Heart right ventricle (tissue), 16 donors: ENCODE measurements at places on chromosomes 1 and 21. TPM values are rescaled to one million over a fixed set of nuclear protein-coding genes. Genes with fewer than 3 reads are reported as not detected.
A peak's percentile ranks its signal among the peaks of the same experiment; 100 is the strongest.

GRCh38 chr1:208631506-208631905 is 387.3 kb upstream of the PLXNA2 start:
- H3K36me3 ChIP-seq: no peaks in the 10 kb centered on the region
- no peak overlapping the region for H3K27ac ChIP-seq
- DNase-seq: no peak
- H3K4me3 ChIP-seq: no peak overlapping the region
- H3K4me1 ChIP-seq: no peaks in the 10 kb centered on the region
- no peaks in the 10 kb centered on the region for H3K27me3 ChIP-seq

DNA sequence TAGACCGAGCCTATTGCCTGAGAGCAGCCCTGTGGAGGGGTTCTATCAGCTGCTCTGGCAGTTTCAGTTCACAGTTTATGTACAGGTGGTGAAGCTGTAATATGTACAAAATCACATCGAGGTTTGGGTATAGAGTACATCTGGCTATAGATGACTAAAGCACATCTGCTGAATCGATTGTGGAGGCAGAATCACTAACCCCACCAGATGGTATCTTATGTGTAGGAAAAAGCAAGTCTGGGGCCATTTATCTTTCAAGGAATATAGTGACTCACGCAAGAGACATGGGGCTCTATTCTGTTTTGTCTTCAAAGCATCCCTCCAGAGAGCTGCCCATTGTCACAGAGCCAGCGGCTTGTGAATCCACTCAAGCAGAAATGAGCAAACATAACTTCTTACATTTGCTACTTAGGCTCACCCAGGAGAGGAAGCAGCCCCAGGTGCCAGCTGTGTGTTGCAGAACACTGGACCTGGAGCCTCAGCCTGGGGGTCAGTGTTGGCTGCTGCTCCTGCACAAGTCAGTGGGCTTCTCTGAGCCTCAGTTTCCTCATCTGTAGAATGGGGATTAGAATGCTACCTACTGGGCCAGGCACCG is 21.3 kb downstream of the MIIP start:
- DNase-seq: no peak
- no peaks in the 10 kb centered on the region for H3K27me3 ChIP-seq
- H3K36me3 ChIP-seq: no peaks in the 10 kb centered on the region

DNA sequence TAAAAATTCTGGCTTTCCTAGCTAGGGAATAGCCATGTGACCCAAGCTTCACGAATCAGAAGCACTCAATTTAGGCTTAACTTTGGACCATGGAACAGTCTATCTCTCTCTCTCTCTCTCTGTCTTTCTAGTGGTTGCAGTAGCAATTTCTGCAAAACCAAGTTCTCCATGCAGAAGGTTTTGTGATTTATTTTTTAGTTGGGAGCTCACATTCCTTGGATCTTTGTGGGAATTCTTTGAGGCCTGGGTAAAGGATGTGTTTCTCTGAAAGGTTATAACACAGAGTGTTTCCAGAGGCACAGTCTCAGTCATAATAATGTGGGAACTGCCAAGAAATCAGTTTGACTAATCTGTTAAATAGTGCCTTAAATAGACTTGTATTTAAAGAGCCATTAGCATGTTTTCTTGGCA is 112.3 kb upstream of the COL11A1 start:
- no peak overlapping the region for H3K4me3 ChIP-seq
- no peak for DNase-seq

DNA sequence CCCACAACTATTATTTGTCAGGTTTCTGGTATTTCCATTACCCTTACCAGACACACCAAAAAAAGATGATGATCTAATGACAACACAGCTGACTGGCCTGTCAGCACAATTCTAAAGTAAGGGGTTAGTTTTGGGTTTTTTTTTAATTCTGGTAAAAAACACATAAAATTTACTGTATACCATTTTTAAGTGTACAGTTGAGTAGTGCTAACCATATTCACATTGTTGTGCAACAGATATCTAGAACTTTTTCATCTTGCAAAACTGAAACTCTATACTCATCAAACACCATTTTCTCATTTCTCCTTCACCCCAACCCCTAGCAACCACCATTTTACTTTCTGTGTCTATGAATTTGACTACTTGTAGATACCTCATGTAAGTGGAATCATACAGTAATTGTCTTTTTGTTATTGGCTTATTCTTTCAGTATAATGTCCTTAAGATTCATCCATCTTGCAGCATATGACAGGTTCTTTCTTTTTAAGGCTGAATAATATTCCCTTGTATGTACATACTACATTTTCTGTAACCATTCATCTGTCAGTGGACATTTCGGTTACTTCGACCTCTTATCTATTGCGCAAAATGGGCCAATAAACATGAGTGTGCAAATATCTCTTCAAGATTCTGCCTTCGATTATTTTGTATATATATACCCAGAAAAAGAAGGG is 29.8 kb downstream of the ARNT start:
- H3K4me3 ChIP-seq: no peak overlapping the region
- peaks cover 47% of the 10 kb centered on the region for H3K4me1 ChIP-seq
- H3K27me3 ChIP-seq: no peaks in the 10 kb centered on the region
- H3K27ac ChIP-seq: no peak overlapping the region
- H3K36me3 ChIP-seq: no peaks in the 10 kb centered on the region

- H3K36me3 ChIP-seq: no peaks in the 10 kb centered on the region
- no peaks in the 10 kb centered on the region for H3K27me3 ChIP-seq
- H3K27ac ChIP-seq: no peak overlapping the region
- no peaks in the 10 kb centered on the region for H3K4me1 ChIP-seq
Measured at GRCh38 chr1:33925586-33925985, 61.7 kb downstream of the HMGB4 start.

- H3K27me3 ChIP-seq: no peaks in the 10 kb centered on the region
- no peak overlapping the region for H3K27ac ChIP-seq
- DNase-seq: no peak
- H3K4me3 ChIP-seq: no peak overlapping the region
- H3K36me3 ChIP-seq: no peaks in the 10 kb centered on the region
- no peaks in the 10 kb centered on the region for H3K4me1 ChIP-seq
Measured at GRCh38 chr1:165075725-165076370, 280.7 kb downstream of the LMX1A start.

GRCh38 chr1:67700692-67701410 is 15.8 kb downstream of the GADD45A start:
- peaks cover 9% of the 10 kb centered on the region for H3K4me1 ChIP-seq
- peak; percentile 38 for DNase-seq
- no peak overlapping the region for H3K4me3 ChIP-seq
- no peaks in the 10 kb centered on the region for H3K27me3 ChIP-seq
- peak overlapping the region; percentile 50 for H3K27ac ChIP-seq

- peaks cover 94% of the 10 kb centered on the region for H3K27me3 ChIP-seq
- peaks cover 23% of the 10 kb centered on the region for H3K4me1 ChIP-seq
- DNase-seq: no peak
- H3K36me3 ChIP-seq: no peaks in the 10 kb centered on the region
- H3K27ac ChIP-seq: no peak overlapping the region
Measured at GRCh38 chr1:213980906-213981305, 6.9 kb upstream of the PROX1 start.

DNA sequence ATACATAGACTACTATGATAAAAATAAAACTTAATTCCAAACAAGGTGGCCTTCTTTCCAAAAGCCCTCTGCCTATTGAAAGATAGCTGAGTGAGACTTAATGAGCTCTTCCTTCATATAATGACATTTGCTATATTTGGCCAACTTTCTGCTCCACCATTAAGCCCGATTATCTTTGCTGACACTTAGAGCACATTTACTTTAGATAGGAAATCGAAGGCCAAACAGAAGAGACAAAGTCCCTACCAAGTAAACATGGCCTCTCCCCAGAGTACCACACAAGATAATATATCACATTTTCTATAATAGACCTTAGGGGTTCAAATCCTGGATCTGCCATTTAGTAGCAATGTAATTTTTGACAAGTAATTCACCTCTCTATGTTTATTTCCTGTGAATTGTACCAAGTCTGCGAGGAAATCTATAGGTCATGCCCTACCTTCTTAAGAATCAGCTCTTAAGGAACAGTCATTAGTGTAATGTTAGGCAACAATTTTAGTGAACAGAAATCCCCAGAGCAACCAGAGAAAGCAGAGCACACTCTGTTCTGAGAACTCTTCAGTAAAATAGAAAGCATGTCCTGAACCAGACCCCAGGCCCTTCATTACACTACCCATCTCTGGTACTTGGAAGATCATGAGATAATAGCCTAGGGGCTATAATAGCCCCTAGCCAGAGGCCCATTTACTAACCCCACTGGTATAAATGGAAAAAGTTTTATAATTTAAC is 17.3 kb upstream of the COA6 start:
- H3K27ac ChIP-seq: no peak overlapping the region
- no peaks in the 10 kb centered on the region for H3K4me1 ChIP-seq
- no peaks in the 10 kb centered on the region for H3K27me3 ChIP-seq
- H3K36me3 ChIP-seq: no peaks in the 10 kb centered on the region
- no peak overlapping the region for H3K4me3 ChIP-seq
- DNase-seq: no peak

- H3K36me3 ChIP-seq: peaks cover 10% of the 10 kb centered on the region
- DNase-seq: no peak
- H3K4me3 ChIP-seq: no peak overlapping the region
- no peak overlapping the region for H3K27ac ChIP-seq
Measured at GRCh38 chr1:115713906-115714305, 54.6 kb downstream of the CASQ2 start.

DNA sequence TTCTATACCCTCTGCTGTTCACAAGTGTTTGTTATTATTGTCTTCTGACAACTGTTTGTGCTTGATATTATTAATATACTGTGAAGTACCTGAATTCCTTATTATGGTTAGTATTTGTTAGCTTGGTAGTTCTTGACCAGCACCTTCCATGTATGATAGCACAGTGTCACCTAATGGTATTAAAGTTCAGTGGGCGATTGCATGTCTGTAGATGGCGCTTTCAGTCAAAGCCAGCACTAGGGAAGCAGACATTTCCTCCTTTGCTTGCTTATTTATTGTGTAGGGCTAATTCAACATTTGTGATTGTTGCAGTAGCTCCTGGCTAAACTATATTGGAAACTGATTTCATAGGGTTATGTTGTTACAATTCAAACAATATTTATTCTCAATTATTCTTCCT is 218.0 kb downstream of the ZP4 start:
- H3K36me3 ChIP-seq: peaks cover 47% of the 10 kb centered on the region
- DNase-seq: no peak
- H3K27me3 ChIP-seq: no peaks in the 10 kb centered on the region
- peaks cover 7% of the 10 kb centered on the region for H3K4me1 ChIP-seq
- H3K27ac ChIP-seq: no peak overlapping the region
- no peak overlapping the region for H3K4me3 ChIP-seq

GRCh38 chr1:188872376-188872775 is 1605.3 kb downstream of the BRINP3 start:
- DNase-seq: no peak
- no peaks in the 10 kb centered on the region for H3K36me3 ChIP-seq
- H3K27ac ChIP-seq: no peak overlapping the region
- no peaks in the 10 kb centered on the region for H3K27me3 ChIP-seq
- H3K4me3 ChIP-seq: no peak overlapping the region

DNA sequence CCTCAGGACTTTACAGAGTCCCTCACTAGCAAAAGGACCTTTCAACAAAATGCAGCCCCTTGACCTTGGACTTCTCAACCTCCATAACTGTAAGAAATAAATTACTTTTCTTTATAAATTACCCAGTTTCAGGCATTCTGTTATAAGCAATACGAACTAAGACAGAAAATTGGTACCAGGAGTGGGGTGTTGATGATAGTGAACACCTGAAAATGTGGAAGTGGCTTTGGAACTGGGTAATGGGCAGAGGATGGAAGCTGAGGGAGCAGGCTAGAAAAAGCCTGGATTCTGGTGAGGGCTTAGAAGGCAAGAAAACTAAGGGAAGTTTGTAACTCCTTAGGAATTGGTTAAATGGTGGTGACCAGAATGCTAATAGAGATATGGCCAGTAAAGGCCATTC is 46.8 kb downstream of the DSCAM start:
- no peaks in the 10 kb centered on the region for H3K4me1 ChIP-seq
- DNase-seq: no peak
- no peak overlapping the region for H3K4me3 ChIP-seq
- no peaks in the 10 kb centered on the region for H3K36me3 ChIP-seq
- H3K27me3 ChIP-seq: no peaks in the 10 kb centered on the region

GRCh38 chr1:7651203-7651602 is 119.9 kb upstream of the VAMP3 start:
- H3K4me1 ChIP-seq: no peaks in the 10 kb centered on the region
- peaks cover 8% of the 10 kb centered on the region for H3K27me3 ChIP-seq
- H3K27ac ChIP-seq: no peak overlapping the region
- no peak for DNase-seq

- no peaks in the 10 kb centered on the region for H3K36me3 ChIP-seq
- no peaks in the 10 kb centered on the region for H3K4me1 ChIP-seq
- no peak for DNase-seq
- H3K27ac ChIP-seq: no peak overlapping the region
Measured at GRCh38 chr21:25254491-25255174, 352.6 kb downstream of the MRPL39 start.

GRCh38 chr1:74474585-74474984 is 37.8 kb downstream of the LRRC53 start:
- H3K27me3 ChIP-seq: no peaks in the 10 kb centered on the region
- no peak overlapping the region for H3K27ac ChIP-seq
- no peak for DNase-seq
- H3K4me1 ChIP-seq: no peaks in the 10 kb centered on the region
- no peak overlapping the region for H3K4me3 ChIP-seq

GRCh38 chr1:31663622-31664452 is 19.2 kb upstream of the PEF1 start:
- H3K27me3 ChIP-seq: no peaks in the 10 kb centered on the region
- DNase-seq: peak; percentile 62
- no peaks in the 10 kb centered on the region for H3K36me3 ChIP-seq

DNA sequence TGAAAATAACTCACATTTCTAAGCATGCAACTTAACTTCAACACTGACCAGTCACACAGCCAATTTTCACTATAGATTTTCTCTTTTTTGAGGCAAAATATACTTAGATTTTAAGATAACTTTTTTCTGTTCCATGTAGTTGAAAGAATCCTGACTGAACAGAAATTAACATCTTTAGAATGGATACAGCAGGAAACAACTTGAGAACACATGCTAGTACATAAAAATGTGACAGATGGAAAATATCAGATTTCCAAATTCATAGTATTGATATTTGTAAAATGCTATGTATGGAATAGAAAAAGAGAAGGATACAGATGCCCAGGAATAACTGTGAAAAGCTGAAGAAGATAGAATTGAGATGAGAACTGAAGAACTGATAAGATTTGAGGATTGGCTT is 1270.6 kb downstream of the KCNT2 start:
- no peak overlapping the region for H3K4me3 ChIP-seq
- H3K27ac ChIP-seq: no peak overlapping the region
- DNase-seq: no peak
- H3K36me3 ChIP-seq: no peaks in the 10 kb centered on the region

GRCh38 chr21:14869984-14870852 is 194.6 kb downstream of the NRIP1 start:
- H3K4me1 ChIP-seq: peaks cover 17% of the 10 kb centered on the region
- H3K27me3 ChIP-seq: no peaks in the 10 kb centered on the region
- H3K27ac ChIP-seq: no peak overlapping the region
- no peaks in the 10 kb centered on the region for H3K36me3 ChIP-seq
- DNase-seq: no peak

- H3K36me3 ChIP-seq: no peaks in the 10 kb centered on the region
- H3K4me1 ChIP-seq: no peaks in the 10 kb centered on the region
- DNase-seq: no peak
- H3K27me3 ChIP-seq: peaks cover 57% of the 10 kb centered on the region
Measured at GRCh38 chr1:166971252-166971651, 4.1 kb downstream of the ILDR2 start.

KLHDC9 gene
- total RNA-seq: 17.7 TPM

C1QB gene
- total RNA-seq: 18.9 TPM

POU3F1 gene
- 0.13 TPM for total RNA-seq

U2AF1 gene
- 8.3 TPM for total RNA-seq

RAD54L gene
- 0.77 TPM for total RNA-seq

NPL gene
- 5.9 TPM for total RNA-seq

AGT gene
- total RNA-seq: 62.9 TPM

RXFP4 gene
- not detected for total RNA-seq

CLDN17 gene
- not detected for total RNA-seq
